Chondrocyte (in vitro differentiated cells): ENCODE measurements at places on chromosomes 1 and 21. TPM values are rescaled to one million over a fixed set of nuclear protein-coding genes. Genes with fewer than 3 reads are reported as not detected.

KCNK1 gene
- total RNA-seq: 0.24 to 0.37 TPM (median 0.31 TPM) in 3 replicates

TFF1 gene
- not detected in 3 replicates for total RNA-seq

CAPN9 gene
- total RNA-seq: not detected in 3 replicates

TMIGD3 gene
- not detected in 3 replicates for total RNA-seq

CADM3 gene
- 0.15 to 0.35 TPM (median 0.22 TPM) in 3 replicates for total RNA-seq

UMODL1 gene
- total RNA-seq: 0.29 TPM in 1 of 3 replicates, not detected in the others

- H3K36me3 ChIP-seq: no peaks in the 10 kb centered on the region
- no peak for DNase-seq
- peaks cover 46% of the 10 kb centered on the region for H3K4me1 ChIP-seq
- H3K27me3 ChIP-seq: no peaks in the 10 kb centered on the region
- H3K4me3 ChIP-seq: no peak overlapping the region
Observed at GRCh38 chr1:118147522-118147921, 37.5 kb downstream of the SPAG17 start.

GRCh38 chr21:16116798-16117197, 387.0 kb downstream of the USP25 start:
- H3K4me3 ChIP-seq: no peak overlapping the region
- no peak for DNase-seq
- peaks cover 48% of the 10 kb centered on the region for H3K4me1 ChIP-seq
- peaks cover 2% of the 10 kb centered on the region for H3K36me3 ChIP-seq
- H3K27me3 ChIP-seq: no peaks in the 10 kb centered on the region

GRCh38 chr1:145751491-145752037, 32.3 kb downstream of the CD160 start:
- peaks cover 23% of the 10 kb centered on the region for H3K36me3 ChIP-seq
- DNase-seq: no peak
- H3K4me1 ChIP-seq: peaks cover 16% of the 10 kb centered on the region
- no peaks in the 10 kb centered on the region for H3K27me3 ChIP-seq

DNA sequence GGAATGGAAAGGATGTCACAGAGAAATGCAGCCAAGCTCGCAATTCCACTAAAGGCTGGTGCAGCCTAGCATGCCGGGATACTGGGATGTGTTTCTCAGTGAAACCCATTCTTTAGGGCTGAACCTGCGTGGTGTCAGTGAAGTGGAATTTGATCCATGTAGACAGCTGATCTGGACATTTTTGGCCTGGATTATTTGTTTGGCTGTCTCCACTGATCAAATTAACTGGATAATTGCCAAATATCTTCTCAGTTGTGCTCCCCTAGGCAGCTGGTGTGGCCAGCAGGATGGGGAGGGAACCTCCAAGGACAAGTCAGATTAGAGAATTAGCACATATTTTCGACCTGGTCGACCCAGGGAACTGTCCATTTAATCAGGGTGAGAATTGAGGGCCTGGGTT, 318.4 kb downstream of the RPS6KC1 start:
- H3K4me1 ChIP-seq: no peaks in the 10 kb centered on the region
- DNase-seq: no peak
- H3K27ac ChIP-seq: no peak overlapping the region
- no peaks in the 10 kb centered on the region for H3K36me3 ChIP-seq

DNA sequence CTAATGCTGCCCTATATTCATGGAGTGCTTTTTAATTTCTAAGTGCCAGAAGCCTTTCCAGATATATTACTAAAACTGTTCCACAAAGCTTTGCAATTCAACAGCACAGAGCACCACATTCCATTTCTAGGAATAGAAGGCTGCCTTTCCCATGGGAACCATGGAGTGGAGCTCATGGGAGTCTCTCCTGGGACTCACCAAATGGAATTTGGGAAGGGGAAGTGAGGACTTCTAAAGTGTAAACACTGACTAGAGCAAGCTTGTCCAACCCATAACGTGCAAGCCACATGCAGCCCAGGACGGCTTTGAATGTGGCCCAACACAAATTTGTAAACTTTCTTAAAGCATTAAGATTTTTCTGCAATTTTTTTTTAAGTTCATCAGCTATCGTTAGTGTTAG, 190.4 kb upstream of the TNR start:
- no peak overlapping the region for H3K27ac ChIP-seq
- no peaks in the 10 kb centered on the region for H3K27me3 ChIP-seq
- H3K36me3 ChIP-seq: peaks cover 5% of the 10 kb centered on the region

DNA sequence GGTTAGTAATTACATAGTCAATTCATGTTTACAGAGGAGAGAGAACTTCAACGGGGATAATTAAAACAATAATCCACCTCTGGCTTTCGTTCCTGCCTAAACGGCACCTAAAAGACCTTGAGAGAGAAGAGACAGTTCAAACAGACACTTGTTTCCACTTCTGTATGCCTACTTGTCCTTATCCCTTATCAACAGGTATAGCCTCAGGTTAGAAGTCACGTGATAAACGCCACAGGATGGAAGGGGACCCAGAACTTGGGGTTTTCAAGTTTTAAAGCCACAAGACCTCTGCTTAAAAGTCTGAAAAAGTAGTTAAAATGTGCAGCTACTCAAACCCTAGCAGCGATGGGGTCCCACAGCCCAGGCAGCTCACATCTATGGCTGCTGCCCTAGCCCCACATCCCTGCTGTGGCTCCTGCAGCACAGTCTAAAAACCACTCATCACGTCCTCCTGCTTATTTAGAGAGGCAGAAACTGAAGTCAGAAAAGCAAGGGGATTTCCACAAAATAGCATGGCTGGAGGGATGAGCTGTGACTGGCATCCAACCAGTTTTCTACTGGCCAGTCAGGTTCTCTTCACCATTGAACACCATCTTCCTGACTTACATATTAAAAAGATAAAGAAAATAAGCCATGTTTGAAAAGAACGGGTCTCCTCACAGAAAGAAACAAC, 51.2 kb upstream of the SEC16B start:
- H3K36me3 ChIP-seq: peaks cover 8% of the 10 kb centered on the region
- H3K27me3 ChIP-seq: no peaks in the 10 kb centered on the region
- no peak overlapping the region for H3K4me3 ChIP-seq
- DNase-seq: no peak

GRCh38 chr1:219490566-219490965, 122.3 kb downstream of the ZC3H11B start:
- peaks cover 7% of the 10 kb centered on the region for H3K4me1 ChIP-seq
- H3K27ac ChIP-seq: no peak overlapping the region
- H3K36me3 ChIP-seq: no peaks in the 10 kb centered on the region
- H3K27me3 ChIP-seq: no peaks in the 10 kb centered on the region

DNA sequence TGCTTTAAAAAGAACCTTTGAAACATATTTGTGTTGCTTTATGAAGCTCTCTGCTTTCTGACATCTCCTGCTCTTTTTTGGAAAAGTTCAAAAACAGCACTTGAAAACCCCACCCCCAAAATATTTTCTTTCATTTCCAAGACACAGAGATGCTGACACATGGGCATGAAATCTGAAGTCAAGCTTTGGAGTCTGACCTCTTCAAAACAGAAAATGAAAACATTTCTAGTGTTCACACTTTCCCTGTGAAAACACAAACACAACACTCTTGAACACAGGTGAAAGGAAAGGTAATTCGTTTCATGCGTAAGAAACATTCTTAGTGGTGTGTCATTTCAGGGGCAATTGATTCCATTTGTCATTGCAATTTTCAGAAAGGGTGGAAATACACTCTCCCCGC, 10.8 kb downstream of the NGF start:
- H3K4me3 ChIP-seq: no peak overlapping the region
- H3K27me3 ChIP-seq: no peaks in the 10 kb centered on the region
- peak overlapping the region; percentile 75 for H3K27ac ChIP-seq
- peaks cover 100% of the 10 kb centered on the region for H3K4me1 ChIP-seq

GRCh38 chr1:8127171-8127641, 101.1 kb upstream of the ERRFI1 start:
- peaks cover 28% of the 10 kb centered on the region for H3K4me1 ChIP-seq
- no peak overlapping the region for H3K4me3 ChIP-seq
- no peaks in the 10 kb centered on the region for H3K27me3 ChIP-seq
- peaks cover 11% of the 10 kb centered on the region for H3K36me3 ChIP-seq
- DNase-seq: no peak

DNA sequence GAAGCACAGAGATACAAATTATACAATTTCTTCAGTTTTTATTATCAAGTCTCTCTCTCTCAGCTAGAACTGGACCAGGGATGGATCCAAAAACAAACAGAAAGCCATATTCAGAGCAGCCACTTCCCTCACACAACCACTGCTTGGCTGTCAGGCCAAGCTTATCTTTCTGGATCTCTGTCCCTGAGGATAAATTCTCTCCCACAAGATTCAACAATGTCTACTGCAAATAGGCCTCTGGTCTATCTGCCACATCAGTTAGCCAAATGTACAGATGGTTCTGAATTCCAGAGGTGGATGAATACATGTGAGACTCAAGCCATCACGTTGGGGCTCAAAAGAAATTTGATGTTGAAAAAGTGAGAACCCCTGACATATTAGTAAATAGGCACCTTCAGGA, 350.9 kb downstream of the LTN1 start:
- DNase-seq: no peak
- H3K4me1 ChIP-seq: peaks cover 19% of the 10 kb centered on the region
- no peak overlapping the region for H3K4me3 ChIP-seq
- H3K36me3 ChIP-seq: no peaks in the 10 kb centered on the region
- no peaks in the 10 kb centered on the region for H3K27me3 ChIP-seq

- peaks cover 59% of the 10 kb centered on the region for H3K4me1 ChIP-seq
- DNase-seq: no peak
- H3K27ac ChIP-seq: peak overlapping the region; percentile 86
- H3K27me3 ChIP-seq: no peaks in the 10 kb centered on the region
- H3K36me3 ChIP-seq: no peaks in the 10 kb centered on the region
- no peak overlapping the region for H3K4me3 ChIP-seq
Observed at GRCh38 chr1:32992489-32993323, 28.1 kb upstream of the RNF19B start.

DNA sequence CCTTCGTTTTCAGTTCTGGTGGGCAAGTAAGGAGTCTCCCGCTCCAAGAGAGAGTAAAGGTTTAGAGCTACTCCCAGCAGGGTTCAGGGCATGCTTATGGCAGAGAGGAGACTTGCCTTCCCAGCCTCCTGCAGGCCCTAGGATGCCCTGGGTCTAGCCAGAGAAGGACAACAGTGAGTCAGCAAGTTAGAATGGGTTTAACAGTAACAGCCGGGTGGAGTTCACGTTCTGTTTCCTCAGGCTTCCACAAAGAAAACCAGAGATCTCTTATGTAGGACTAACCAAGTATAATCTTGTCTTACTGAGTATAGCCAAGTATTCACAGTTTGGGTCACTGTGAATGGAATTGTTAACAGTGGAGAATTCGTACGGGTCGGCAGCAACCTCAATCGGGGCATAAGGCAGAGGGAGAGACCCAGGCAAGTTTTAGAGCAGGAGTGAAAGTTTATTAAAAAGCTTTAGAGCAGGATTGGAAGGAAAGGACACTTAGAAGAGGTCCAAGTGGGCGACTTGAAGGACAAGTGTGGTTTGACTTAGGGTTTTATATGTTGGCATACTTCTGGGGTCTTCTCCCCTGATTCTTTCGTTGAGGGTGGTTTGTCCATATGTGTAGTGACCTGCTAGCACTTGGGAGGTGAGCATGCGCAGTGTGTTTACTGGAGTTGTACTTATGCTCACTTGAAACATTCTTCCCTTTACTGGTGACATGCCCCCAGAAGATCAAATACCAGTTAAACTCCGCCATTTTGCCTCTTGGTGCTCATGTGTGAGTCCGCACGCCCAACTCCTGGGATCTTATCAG, 4.5 kb downstream of the OVAAL start:
- DNase-seq: no peak
- peak overlapping the region; percentile 90 for H3K27ac ChIP-seq
- no peak overlapping the region for H3K4me3 ChIP-seq
- no peaks in the 10 kb centered on the region for H3K27me3 ChIP-seq

DNA sequence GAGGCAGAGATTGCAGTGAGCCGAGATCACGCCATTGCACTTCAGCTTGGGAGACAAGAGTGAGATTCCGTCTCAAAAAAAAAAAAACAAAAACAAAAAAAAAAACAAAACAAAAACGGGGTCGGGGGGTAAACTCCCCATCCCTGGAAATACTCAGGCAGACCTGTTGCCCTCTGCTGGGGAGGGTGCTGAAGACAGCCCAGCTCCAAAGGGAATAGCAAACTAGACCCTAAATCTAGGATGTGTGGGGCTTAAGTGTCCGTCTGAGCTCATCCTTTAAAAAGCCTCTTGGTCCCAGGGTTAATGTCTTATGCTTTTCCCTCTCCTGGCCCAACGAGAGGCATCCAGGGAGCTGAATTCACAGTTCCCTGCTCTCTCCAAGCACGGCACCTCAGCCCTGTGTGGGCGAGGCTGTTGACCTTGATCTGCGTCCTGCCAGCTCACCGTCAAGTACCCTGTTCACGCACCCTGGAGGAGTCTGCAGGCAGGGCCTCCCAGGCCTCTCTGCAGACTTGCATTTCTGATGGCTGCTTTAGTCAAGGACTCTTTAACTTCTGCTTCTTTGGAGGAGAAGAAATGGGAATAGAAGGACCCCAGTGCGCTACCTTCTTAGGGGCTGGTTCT, 22.3 kb downstream of the KCND3 start:
- no peak for DNase-seq
- H3K36me3 ChIP-seq: no peaks in the 10 kb centered on the region
- H3K27me3 ChIP-seq: peaks cover 22% of the 10 kb centered on the region

DNA sequence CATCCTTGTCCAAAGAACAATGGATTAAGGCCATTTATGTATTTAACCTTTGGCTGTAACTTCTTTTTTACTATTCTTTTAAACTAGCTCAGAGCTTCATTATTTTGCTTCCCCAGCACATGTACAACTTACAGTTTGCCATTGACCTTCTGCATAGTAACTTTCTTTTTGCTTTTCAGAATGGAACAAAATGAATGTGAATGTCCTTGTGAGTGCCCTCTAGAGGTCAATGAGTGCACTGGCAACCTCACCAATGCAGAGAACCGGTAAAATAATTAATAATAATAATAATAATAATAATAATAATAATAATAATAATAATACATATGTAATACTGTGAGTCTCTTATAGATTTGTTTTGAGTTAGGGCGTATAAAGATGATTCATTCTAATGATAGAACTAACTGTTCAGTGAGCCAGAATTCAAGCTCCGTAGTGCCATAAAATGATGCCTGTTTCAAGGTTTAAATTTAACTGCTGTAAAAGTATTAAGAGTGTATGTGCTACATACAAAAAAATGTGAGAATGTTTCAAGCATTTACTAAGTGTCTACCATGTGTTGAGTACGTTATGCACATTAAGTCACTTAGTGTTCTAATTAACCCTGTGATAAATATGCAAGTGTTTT, 69.0 kb upstream of the RAVER2 start:
- H3K27ac ChIP-seq: no peak overlapping the region
- DNase-seq: no peak
- H3K4me1 ChIP-seq: peaks cover 8% of the 10 kb centered on the region
- no peaks in the 10 kb centered on the region for H3K27me3 ChIP-seq

- H3K4me1 ChIP-seq: peaks cover 24% of the 10 kb centered on the region
- H3K36me3 ChIP-seq: no peaks in the 10 kb centered on the region
- peak within 1 kb of the TSS; percentile 92 for H3K4me3 ChIP-seq
- peak; percentile 95 for DNase-seq
- no peak within 1 kb of the TSS for H3K27ac ChIP-seq
Observed at GRCh38 chr1:26862781-26863684, at the start of gene SFN. Gene SFN, plus strand, starts transcription at chr1:26863149. Its CDS starts 64 bp downstream, at chr1:26863213.

DNA sequence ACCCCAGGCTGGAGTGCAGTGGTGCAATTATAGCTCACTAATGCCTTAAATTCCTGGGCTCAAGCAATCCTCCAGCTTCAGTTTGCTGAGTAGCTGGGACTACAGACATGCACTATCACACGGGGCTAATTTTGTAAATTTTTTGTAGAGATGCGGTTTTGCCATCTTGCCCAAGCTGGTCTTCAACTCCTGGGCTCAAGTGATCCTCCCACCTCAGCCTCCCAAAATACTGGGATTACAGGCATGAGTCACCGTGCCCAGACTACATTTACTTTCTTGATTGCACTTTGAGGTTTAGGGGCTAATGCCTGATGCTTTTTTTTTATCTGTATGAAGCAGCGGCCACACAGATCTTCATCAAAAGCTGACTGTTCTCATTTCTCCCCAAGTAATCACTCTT, 124.6 kb downstream of the KIF26B start:
- no peak overlapping the region for H3K4me3 ChIP-seq
- H3K27ac ChIP-seq: no peak overlapping the region
- peaks cover 7% of the 10 kb centered on the region for H3K36me3 ChIP-seq
- H3K4me1 ChIP-seq: peaks cover 5% of the 10 kb centered on the region
